Activated T-cell treated with anti-CD3 and anti-CD28 coated beads for 1 hour (primary cell): ENCODE measurements at places on chromosomes 6 and 20.
A peak's percentile ranks its signal among the peaks of the same experiment; 100 is the strongest.

DNA sequence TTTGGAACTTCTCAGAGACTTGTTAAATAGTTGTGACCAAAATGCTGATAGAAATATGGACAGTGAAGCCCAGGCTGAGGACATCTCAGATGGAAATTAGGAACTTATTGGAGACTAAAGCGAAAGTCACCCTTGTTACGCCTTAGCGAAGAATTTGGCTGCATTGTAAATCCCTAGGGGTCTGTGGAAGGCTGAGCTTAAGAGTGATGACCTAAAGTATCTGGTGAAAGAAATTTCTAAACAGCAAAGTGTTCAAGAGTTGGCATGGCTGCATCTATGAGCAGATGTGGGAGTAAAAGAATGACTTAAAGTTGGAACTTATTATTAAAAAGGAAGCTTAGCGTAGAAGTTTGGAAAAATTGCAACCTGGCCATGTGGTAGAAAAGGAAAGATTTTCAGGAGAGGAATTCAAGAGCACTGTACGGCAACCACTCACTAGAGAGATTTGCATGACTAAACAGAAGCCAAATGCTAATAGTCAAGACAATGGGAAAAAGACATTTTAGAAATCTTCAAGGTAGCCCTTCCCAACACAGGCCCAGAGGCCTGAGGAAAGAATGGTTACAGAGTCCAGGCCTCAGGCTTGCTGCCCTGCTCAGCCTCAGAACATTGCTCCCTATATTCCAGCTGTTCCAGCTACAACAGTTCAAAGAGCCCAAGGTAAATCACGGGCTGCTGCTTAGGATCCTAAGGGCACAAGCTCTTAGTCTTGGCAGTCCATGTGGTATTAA is 61.6 kb upstream of the TNFRSF21 start:
- DNase-seq: no peak

- no peak for DNase-seq
Measured at GRCh38 chr6:21241231-21242130, 352.1 kb upstream of the SOX4 start.

GRCh38 chr6:53302678-53303360 is 45.9 kb downstream of the ELOVL5 start:
- no peak for DNase-seq

DNA sequence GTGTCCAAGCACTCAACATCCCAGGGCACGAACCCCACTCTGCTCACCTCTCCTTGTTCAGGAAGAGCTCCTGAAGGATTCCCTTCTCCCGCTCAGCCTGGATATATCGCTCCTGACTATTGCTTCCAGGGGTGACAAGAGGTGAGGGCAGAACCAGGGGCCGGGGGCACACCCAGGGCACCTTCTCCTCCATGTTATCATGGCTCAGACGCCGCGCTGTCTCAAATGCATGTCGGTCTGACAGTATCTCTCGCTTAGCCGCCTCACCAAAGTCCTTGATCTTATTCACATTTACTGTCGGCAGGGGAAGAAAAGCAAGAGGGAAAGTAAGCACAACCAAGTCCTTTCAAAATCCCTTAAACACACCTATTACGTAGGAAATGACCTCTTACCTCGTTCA is 13.1 kb downstream of the PPP1R10 start:
- DNase-seq: no peak

- no peak for DNase-seq
Measured at GRCh38 chr6:142942805-142943227, 2.2 kb downstream of the HIVEP2 start.

DNA sequence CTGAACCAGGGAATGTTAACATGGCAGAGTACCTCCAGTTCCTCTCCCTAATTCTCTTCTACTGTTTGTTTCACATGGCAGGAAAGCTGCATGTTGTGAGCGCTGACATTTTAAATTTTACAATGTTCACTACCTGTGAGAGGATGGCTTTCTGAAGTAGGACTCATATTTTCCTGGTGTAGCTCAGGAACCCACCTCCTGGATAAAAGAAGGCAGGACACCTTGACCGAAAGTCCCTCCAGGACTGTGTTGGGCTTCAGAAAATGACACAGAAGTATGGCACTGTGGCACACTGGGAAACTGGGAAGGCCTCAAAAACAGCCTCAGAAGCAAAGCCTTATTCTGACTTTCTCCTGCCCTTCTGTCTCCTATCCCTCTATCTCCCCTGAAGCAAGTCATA is 33.3 kb downstream of the PTPRK start:
- no peak for DNase-seq

- DNase-seq: peak; percentile 24
Measured at GRCh38 chr6:56542364-56543331, 100.0 kb downstream of the DST start.

DNA sequence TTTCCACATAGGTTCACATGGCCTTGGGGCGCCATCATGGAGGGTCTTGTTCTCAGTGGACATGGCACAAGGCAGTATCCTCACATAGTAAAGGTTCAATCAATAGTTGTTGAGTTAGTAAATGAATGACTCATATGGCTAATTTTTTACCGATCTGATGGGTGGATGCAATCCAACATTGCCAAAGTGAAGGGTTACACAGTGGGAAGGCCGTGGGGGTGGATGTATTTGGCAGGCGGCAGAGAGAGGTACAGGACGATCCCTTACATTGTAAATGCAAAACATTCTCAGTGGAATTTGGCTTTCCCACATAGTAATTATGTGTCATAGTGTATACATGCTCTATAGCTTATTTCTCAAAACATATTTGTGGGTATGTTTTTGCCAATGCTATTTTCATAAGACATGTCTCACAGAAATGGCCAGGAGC is 21.0 kb upstream of the PDE7B start:
- DNase-seq: no peak
